ENCODE measurements at places on chromosomes 3 and 15.

DNA sequence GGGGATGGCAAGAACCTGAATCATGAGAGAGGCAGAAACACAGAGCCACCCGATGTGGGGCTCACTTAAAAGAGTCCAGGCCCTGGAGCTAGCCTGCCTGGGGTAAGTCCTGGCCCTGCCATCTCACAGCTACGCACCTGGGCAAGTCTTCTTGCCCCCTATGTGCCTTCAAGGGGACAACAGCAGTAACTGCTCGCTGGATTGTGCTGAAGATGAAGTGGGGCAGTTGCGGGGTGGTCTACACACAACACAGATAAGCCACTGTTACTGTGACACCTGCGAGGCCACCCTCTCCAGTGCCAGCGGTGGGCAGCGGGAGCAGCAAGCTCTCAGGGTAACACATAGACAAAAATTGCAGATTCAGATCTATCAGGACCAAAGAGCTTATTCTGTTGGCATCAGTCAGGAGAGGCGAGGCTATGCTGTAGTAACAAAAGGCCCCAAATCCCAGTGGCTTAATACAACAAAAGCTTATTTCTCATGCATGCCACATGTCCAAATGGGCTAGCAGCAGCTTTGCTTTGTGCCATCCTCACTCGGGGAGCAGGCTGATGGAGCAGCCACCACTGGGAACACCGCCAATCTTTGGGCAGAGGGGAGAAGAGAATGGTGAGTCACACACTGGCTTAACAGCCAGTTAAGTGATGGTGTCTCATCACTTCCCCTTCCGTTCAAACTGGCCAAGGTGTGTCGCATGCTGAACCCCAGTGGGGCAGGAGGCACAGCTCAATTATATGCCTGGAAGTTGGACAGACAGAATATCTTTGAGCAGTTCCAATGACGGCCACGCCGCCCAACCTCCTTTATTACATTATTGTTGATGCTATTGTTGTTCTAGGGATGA lies 78.3 kb downstream of the WNT7A start:
- no peak for DNase-seq

GRCh38 chr3:141915016-141915415 lies 38.6 kb downstream of the ATP1B3 start:
- DNase-seq, result no peak

GRCh38 chr3:71520161-71521020 lies 63.1 kb downstream of the FOXP1 start:
- no peak for DNase-seq

GRCh38 chr3:157441102-157441624 lies 4.5 kb downstream of the PTX3 start:
- no peak for DNase-seq

DNA sequence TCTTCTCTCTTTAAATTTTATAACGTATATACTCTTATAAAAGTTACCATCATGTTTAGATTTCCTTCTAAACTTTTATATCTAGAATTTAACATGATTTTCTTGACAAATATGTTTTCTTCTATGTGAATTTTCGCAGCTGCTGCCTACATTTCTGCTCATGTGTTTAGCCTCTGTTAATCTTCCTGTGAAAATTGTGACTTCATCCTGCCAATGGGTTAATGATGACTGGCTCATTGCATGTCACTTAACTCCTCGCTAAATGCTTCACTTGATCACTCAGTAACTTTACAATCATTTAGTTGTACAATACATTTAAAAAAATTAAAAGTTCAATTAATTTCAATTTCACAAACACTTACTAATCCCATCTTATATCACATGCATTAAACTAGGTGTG lies 178.1 kb downstream of the LPP start:
- DNase-seq, result no peak

DNA sequence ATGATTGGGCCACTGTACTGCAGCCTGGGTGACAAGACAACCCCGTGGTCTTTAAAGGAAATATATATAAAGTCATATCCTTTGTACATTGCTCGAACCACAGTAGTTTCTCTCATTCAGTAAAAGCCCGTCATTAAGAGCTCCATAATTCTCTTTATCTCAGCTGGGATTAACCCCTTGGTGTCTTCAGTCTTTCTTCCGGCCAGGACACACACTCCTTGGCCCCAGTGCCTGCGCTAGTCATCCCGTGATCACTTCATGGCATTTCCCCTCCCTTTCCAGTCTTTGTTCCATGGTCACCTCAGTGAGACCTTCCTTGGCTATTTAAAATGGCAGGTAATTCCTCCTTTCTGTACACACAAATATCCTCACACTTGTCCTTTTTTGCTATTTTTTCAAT lies 3.3 kb downstream of the RPL35A start:
- DNase-seq, result no peak

GRCh38 chr3:175193815-175194518 lies 334.8 kb downstream of the NAALADL2 start:
- no peak for DNase-seq

GRCh38 chr3:118578559-118578958 lies 456.1 kb downstream of the IGSF11 start:
- DNase-seq, result no peak

DNA sequence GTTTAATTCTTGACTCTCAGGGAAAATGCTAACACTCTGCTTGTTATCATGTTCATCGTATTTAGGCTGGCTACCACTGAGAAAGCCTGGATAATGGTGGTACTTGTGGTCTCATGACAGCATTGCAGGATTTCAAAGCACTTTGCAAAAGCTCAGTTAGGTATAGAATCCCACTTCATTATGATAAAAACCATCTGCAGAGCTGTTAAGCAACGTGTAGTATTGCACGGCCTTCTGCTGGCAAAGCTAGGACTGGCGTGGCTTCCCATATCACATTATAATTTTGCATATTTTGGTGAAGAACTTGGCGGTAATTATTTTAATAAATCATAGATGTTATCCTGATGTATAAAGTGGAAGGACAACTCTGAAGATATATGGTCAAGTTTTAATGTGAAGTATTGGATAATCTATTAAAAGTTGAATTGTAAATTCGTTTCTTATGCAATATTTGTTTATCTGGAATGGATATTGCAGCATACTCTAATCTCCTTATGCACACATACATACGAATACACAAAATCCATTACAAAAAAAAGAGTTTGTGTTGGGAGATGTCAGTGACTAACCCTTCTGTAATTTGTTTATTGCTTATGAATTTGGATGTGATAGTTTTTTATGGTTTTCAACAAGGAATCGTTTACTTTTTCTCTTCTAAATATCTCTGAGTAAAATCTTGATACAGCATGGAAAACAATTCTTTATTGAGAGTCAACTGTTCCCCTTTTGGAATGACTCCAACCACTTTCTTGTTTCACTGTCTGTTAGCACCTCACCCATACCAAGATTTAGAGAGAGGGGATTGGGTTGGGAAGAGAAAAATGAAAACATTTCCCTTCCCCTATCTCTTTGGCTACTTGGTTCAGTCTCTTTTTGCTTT lies 9.2 kb downstream of the RAB8B start:
- DNase-seq, result no peak

GRCh38 chr3:186254676-186255650 lies 107.1 kb downstream of the DGKG start:
- DNase-seq, result no peak

GRCh38 chr3:26681632-26682031 lies 59.1 kb downstream of the LRRC3B start:
- DNase-seq, result peak; percentile 11

- DNase-seq, result no peak
Measured at GRCh38 chr3:1561427-1561826, 468.6 kb downstream of the CNTN6 start.

- DNase-seq, result no peak
Measured at GRCh38 chr3:87810452-87811016, 248.3 kb downstream of the CGGBP1 start.

GRCh38 chr3:185460719-185461350 lies 38.0 kb downstream of the TMEM41A start:
- DNase-seq, result no peak

DNA sequence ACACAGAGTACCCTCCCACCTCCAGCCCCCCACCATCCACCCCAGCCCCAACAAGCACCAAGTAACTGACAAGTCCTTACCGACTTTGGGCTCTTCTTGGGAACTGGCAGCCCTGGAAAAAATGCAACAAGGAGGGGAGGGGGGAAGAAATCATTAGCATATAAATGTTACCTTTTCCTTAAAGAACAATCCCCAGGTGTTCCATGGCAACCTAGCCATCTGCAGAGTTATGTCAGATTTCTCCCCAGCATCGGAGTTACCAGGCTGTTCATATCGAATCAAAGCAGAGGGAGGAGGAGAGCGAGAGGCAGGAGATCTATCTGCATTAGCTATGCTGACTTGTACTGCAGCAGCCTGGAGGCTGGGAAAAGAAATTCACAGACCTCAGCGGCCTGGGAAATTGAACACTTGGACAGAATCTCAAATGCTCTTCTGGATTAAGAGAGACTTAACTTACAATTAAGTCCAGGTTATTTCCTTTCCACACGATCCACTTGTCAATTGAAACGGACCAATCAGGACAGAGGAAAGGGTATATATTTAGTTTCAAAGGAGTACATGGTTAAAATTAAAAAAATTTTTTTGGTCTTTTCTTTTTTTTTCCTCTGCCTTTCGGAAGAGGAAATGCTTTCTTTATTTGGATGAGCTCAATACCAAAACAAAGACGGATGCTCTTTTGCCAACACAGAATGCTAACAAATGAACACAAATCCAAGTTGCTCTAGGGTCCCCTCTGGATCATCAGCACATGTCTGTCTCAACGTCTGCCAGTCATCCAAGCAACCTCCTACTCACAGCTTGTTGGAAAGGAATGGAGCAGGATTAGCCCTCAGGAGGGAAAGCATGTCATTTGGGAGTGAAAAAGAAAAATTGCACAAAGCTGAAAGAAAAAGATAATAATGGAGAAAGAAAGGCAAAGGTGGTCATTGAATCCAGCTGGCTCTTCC lies 637.1 kb downstream of the MAGI1 start:
- no peak for DNase-seq

- no peak for DNase-seq
Measured at GRCh38 chr15:50248994-50249582, 16.4 kb downstream of the HDC start.

DNA sequence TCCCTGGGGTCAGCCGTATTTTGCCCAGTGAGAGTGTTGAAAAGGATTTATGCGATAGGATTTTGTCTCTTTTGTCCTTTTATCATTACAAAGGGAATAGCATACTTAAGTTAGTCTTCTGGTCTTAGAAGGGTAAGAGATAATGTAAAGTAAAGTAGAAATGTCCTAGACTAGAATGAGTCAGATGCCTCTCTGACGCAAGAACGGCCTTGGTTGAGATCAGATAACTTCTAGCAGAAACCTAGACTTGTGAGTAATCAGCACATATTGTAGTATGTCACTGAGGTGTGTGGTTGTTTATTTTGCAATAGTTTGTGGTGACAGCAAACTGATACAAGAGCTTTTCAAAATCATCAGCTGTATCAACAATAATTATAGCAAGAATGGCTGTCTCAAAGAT lies 866.1 kb downstream of the NSUN3 start:
- DNase-seq, result peak; percentile 15

GRCh38 chr3:101591071-101591470 lies 17.1 kb downstream of the PCNP start:
- no peak for DNase-seq

DNA sequence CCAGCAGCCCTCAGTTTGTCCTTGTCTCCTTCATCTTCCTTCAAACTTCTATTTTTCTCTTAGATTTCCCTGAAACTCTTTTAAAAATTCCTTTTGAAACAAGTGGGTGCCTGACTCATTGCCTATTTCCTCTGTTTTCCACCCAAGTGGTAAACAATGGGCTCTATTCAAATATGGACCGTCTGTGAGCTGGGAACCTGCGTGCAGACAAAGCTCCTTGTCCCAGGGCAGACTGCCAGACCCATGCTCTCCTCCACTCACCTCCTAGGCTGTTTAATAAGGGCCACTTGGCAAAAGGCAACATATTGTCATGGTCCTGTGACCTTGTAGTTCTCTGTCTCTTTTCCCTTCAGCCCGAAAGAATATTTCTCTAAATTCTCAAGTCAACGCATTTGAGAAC lies 332.7 kb upstream of the THBS1 start:
- no peak for DNase-seq

DNA sequence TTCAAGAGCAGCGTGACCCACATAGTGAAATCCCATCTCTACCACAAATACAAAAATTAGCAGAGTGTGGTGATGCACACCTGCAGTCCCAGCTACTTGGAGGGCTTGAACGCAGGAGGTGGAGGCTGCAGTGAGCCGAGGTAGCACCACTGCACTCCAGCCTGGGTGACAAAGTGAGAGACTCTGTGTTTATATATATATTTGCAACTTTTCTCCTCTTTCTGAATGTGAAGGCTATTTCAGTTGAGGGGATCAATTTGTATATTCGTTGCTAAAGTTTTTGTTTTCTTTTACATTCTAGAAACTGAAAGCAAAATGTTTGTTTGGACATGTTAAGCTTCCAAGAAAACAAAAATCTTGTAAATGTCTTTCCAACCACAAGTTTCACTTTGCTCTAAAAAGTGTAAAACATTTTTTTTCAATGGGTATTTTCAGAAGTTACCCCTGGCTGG lies 29.8 kb upstream of the FAM98B start:
- DNase-seq, result no peak

GRCh38 chr15:76501726-76502125 lies 165.2 kb downstream of the ISL2 start:
- DNase-seq, result no peak

DNA sequence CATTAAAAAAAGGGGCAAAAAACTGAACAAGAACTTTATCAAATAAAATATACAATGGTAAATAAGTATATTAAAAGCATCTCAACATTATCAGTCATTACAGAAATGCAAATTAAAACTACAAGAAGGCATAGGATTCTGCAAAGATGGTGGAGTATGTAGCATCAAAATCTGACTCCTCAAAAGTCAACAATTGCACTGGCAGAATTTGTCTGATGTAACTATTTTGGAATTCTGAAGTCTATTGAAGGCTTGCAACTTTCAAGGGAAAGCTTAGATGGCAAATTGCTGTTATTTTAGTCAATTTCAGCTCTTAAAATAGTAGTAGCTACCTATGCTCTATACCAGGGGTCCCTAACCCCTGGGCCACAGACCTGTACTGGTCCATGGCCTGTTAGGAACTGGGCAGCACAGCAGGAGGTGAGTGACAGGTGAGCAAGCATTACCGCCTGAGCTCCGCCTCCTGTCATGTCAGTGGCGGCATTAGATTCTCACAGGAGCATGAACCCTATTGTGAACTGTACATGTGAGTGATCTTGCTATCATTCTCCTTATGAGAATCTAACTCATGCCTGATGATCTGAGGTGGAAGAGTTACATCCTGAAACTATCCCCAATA lies 107.6 kb downstream of the TGFBR2 start:
- no peak for DNase-seq

- no peak for DNase-seq
Measured at GRCh38 chr15:31025996-31026395, 34.6 kb upstream of the MTMR10 start.

DNA sequence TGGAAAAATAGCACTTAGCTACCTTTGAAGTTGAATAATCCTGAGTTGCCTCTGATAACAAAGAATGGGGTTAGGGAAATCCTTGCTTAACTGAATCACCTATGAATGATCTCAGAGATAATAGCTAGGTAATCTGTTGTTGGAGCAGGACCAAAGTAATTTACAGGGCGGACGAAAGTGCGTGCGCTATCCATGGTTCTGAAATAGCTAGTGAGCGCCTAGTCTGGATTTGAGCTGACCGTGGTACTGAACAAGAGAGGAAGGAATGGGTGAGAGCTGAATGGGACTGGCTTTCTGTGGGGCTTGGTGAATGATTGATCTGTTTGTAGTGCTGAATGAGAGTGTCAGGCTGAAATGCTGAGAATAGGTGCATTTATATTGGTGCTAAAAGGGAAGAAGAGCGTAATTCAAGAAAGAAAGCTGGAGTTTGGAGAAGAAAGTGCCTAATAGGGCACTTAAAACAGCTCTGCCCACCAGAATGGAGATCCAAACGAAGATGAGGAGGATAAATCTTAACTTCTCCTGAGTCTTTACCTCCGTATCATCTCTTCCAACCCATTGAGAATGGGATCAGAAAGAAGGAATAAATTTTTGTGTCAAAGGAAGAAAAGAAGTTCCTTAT lies 10.1 kb downstream of the SCN10A start:
- no peak for DNase-seq

Measured in NCI-H1417 (cell line).